ENCODE measurements at places on chromosomes 4 and X.

DNA sequence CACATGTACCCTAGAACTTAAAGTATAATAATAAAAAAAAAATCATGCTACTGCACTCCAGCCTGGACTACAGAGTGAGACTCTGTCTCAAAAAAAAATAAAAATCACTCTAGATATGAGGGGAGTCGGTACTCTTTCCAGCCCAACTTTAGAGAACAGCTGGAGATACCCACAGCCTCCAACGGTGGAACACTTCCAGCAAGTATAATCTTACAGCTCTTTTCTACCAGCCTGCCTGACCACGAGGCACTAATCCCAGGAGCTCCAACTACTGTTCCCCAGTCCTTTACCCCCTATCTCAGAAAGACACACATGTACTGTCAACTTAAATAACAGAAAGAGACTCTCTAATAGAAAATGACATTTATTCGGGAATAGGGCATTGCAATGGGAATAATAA, 46.8 kb downstream of the STEEP1 start:
- no peak for DNase-seq

DNA sequence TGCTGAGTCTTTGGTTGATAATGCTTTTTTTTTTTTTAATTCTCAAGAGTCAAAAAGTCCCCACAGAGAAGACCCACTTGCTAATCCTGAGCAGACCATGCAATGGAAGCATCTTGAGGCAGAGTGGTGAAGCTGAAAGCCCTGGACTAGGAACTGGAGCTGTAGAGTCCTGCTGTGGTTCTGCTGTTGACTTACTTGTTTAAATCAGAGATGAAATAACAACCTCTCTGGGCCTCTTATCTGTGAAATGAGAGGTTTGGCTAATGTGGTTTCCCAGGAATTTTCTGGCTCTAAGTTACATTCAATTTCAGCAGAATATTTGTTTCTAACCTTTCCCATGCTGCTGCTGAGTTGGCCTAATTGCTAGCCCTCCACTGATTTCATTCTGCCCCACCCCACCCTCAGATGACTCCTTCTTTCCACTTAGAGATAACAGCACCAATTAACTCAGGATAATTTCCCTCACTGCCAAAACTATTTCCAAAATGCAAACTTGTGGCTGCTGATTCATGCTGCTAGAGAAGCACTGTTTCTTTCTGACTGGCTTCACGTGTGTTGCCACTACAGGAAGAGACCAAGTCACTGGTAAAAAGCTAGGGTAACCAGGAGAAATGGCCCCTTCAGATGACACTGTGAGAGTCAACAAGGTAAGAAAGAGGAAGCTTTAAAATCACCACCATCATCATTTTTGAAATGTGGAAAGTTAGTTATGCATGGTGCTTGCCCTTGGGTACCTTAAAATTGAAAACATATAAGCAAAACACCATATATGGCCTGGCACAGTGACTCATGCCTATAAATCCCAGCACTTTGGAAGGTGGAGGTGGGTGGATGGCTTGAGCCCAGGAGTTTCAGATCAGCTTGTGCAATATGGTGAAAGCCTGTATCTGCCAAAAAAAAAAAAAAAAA, 326.4 kb downstream of the DCHS2 start:
- DNase-seq = no peak

DNA sequence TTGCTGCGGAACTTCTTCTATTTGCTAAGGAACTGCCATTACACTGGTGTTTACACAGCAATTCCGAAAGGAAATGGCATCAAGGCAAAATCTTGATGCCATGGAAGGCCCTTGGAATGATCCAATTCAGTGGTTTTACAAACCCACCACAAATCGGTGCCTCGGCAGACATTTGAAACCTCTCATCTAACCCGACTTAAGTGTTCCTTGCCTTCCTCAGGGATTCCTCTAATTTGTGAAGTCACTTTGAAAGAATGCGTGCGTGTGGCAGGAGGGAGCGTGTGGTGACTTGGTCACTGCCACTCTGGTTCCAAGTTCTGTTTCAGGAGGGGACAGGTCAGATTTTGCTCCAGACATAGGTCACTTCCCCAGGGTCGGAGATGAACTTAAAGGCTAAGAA, 4.8 kb downstream of the NOP14 start:
- DNase-seq = no peak

DNA sequence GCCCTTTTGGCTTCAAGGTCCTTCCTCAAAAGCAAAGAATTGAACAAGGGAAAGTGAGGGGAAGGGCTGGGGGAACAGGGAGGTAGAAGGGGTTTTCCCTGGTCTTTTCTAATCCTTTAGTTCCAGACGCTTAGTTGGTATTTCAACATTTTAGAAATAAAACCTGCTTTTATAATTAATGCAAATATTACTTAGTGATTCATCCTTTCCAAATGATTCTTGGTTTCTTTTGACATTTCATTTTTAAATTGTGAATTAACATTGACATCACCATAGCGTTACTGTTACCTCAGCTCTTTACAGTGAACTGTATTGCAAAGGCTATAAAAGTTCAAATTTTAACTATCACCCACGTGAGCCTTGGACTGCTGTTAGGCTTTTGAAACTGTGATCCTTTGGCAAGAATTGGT, 20.9 kb downstream of the NFKB1 start:
- no peak for DNase-seq

DNA sequence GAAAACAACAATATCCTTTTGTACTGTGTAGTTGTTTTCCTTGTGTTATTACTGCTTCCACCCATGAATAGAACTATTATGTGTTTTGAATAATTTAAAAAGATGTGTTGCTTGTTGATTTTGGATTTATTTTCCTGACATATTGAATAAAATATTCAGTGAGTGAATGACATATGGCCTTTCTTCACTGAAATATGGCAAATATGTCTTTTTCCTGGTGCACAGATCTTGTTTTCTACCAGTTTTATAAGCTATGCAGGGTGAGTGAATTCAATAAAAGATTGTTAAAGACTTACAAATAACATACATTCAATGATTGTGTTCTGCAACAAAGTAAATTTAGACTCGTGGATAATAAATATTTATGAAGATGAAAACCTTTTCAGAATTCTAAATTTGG, 1216.3 kb upstream of the ADGRL3 start:
- no peak for DNase-seq
